ENCODE measurements at places on chromosomes 4 and X.

DNA sequence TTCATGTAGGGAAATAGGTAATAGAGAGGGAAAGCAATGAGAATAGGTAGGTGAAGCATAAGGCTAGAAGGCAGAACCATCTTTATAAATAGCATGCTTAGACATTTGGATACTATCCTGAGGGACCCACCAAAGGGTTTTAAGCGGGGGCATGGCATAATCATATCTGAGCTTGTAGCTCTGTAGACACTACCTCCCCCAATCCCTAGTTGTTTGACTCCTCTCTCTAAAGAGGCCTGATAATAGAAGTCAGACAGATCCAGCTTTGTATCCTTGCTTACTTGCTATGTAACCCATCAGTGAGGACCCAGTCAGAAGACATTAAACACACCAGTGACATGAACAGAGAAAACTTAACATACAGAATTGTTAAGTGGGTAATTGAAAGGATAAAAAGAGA is 58.7 kb downstream of the SCFD2 start:
- no peak for DNase-seq

GRCh38 chrX:20038966-20039365 is 48.1 kb upstream of the BCLAF3 start:
- DNase-seq, result no peak

- no peak for DNase-seq
These were observed 87.1 kb downstream of the TBC1D19 start for GRCh38 chr4:26670903-26671537.

DNA sequence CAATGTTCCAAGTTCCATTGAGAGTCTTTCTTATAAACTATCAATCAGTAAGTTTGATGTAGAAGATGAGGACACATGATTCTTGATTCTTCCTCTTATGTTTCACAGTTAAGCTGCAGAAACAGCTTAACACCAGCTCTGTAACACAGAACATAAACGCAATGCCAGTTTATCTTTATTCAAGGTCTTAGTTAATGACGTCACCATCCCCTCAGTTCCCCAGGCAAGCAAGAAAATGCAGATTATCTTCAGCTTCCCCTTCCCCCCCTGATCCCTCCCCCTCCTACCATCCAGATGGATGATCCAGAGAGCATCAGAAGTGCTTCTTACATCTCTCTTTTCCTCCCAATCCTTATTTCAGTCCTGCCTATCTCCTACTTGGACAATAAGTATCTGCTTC is 4.4 kb upstream of the SH3RF1 start:
- no peak for DNase-seq

Measured in activated CD4-positive, alpha-beta T cell treated with anti-CD3 and anti-CD28 coated beads for 24 hours (primary cell).